ENCODE measurements at places on chromosomes 4 and X.

- no peak for DNase-seq
Measured at GRCh38 chrX:141701072-141701471, 2.5 kb upstream of the SPANXD start.

DNA sequence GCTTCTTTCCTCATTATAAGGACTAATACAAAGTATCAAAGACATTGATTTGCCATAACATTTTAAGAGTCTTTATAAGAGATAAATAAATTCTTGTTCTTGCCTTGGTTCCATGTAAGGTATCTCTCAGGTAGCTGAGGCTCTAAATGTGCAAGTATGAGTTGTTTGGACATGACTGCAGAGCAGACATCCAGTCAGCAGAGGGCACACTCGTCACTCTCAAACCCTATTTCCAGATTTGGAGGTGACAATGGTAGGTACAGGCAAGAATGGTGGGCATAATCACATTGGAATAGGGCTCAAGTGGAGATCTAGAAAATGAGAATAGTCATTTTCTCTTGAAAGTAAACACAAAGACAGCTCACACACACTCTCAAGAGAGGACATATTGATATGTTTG lies 133.3 kb upstream of the ZIC3 start:
- peak; percentile 67 for DNase-seq

GRCh38 chr4:183398298-183399125 lies 45.9 kb upstream of the CDKN2AIP start:
- peak; percentile 93 for DNase-seq

DNA sequence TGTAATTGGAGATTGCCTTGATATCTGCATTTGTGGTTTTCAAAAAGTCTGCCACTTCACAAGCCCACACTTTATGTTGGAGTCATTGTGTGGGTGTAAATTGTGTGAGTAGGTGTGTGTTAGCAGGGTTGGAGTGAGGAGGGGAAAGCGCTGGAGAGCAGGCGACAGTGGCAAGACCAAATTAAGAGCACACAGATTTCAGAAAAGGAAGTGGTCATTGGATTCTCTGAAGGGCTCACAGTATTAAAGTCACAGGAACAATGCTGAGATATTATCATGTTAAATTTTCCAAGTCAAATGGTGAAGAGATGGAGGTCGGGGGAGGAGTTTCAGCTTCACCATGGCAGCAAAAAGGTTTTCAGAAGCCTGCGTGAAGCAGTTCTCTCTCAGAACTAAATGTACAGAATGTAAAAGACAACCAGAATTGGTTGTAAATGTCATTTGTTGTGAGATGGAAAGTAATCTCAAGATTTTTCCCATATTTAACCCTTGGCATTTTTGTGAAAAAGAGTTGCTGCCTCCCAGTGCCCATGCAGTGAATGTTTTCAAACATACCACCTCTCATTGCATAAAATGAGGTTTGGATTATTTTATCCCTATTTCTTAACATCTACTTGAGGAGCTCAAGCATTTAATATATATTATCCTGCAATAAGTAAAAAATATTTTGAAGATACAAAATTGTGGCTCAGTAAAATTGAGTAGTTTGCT lies 265.9 kb downstream of the ZNF674 start:
- peak; percentile 35 for DNase-seq

DNA sequence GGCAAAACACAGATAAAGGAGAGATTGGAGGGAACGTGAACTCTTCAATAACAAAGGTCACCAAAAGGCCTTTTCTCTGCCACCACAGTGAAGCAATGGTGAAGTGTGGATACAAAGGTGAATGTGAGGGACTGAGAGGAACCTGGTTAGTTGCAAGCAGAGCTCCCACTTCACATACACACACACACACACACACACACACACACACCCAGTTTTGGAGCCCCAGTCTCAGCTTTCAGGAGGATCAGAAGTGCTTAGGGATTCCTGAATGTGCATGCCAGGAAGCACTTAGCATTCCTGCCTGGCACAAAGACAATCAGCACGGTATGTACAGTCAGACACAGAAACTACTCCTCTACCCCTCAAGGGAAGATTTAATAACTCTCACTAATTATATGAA lies 71.5 kb downstream of the ARHGEF9 start:
- DNase-seq: no peak

- peak; percentile 3 for DNase-seq
Measured at GRCh38 chrX:116198810-116199209, 28.3 kb downstream of the AGTR2 start.

- DNase-seq: no peak
Measured at GRCh38 chr4:99038213-99038612, 42.7 kb downstream of the METAP1 start.

DNA sequence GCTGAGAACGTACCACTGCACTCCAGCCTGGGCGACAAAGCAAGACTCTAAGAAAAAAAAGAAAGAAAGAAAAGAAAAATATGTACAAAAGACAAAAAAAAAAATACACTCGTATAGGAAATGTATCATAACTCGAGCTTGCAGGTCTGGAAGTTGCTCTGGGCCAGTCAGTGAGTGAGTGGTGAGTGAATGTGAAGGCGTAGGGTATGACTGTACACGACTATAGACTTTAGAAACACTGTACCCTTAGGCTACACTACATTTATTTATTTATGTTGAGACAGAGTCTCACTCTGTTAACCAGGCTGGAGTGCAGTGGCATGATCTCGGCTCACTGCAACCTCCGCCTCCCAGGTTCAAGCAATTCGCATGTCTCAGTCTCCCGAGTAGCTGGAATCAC lies 29.4 kb downstream of the EVC2 start:
- no peak for DNase-seq

DNA sequence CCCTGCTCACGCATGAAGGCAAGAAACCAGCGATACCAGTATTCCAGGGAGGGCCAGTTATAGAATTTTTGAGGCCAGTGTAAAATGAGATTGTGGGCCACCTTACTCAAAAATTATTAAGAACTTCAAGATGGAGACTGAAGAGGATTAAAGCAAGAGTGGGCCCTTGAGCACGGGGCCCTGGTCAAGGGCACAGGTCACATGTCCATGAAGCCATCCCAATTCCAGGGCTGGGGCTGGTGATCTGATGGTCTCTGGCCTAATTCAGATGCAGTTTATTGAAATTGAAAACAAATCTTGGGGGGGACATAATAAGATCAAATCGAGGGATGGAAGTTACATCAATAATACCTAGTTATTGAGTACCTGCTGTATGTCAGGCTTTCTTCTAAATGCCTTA lies 58.3 kb downstream of the SMIM20 start:
- no peak for DNase-seq

GRCh38 chr4:125639182-125639621 lies 324.4 kb downstream of the FAT4 start:
- DNase-seq: peak; percentile 59

GRCh38 chr4:105140684-105141490 lies 5.8 kb upstream of the TET2 start:
- DNase-seq: peak; percentile 40

GRCh38 chrX:133415276-133416105 lies at the start of gene GPC4:
Gene GPC4 (minus strand): TSS chrX:133415489. CDS start chrX:133414965, 524 bp downstream.
- peak; percentile 97 for DNase-seq

- no peak for DNase-seq
Measured at GRCh38 chr4:122701061-122701460, 31.4 kb upstream of the BBS12 start.

- DNase-seq: no peak
Measured at GRCh38 chrX:11367609-11368430, 74.6 kb downstream of the AMELX start.

GRCh38 chrX:93874554-93874953 lies 200.5 kb downstream of the FAM133A start:
- peak; percentile 19 for DNase-seq

DNA sequence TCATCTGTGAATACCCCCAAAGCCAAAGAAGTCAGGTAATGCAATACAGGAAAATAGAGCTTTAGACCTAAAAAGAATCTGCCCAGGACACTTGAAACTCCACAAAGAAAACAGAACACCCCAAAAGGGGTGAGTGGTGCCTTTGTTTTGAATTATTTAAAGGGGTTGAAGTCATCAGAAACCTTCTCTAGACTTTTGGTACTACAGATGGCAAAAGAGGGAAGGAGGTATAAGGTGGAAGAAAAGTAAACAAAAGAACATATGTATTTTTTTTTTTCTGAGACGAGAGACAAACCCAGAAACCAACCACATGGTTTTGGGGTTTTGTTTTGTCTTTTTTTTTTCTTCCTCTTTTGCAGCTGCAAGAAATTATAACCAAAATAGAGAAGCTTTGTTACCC lies 1477.8 kb downstream of the C4orf33 start:
- no peak for DNase-seq

GRCh38 chr4:149988087-149988410 lies 90.2 kb upstream of the DCLK2 start:
- DNase-seq: no peak

- no peak for DNase-seq
Measured at GRCh38 chrX:134806707-134807038, 148.4 kb upstream of the PLAC1 start.

DNA sequence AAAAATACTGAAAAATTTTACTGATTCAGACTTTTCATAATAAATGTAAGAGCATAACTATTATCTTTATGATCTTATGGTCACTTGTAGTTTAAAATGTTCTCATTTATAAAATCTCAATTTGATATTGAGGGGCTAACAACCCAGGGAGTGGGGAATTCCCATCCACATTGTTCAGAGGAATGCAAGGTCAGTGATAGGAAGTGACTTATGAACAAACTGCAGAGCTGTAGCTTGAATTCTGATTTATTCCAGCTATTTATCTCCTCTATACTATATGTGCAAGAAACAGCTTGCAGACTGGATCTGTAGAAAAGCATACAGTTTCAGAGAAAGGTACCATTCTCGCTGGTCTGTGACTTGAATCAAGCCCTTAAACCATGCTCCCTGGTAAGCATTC lies 61.6 kb downstream of the SEC24D start:
- no peak for DNase-seq

DNA sequence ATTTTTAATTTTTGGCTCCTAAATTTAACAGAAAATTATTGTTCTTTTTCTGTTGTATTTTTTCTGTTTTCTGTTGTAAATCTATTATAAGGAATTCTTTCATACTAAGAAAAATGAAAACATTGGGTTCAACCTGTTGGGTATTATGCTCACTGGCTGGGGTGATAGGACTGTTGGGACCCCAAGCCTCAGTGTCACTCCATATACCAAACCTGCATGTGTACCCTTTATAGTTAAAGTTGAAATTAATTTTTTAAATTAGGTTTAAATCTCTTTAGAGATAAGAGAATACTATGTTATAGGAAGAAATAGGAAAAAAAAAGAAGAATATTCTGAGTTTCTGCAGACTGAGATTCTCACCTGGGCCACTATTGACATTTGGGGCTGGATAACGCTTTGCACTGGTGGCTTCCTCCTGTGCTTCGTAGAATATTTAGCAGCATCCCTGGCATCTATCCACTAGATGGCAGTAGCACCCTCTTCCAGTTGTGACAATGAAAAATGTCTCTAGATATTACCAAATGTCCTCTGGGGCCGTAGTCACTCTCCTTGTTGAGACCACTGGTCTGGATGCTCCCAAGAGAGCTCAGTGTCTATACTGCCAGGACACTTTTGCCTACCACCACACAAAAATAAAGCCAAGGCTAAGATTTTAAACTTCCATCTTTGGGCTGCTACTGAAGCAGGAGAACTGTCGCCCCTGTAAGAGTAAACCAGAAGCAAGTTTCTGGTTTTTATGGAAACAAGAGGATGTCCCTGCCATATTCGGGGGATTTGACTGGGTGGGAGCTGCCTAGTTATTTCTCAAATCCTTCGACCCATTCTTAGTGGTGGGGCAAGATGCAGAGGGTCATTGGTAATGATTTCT lies 22.4 kb upstream of the CLTRN start:
- DNase-seq: peak; percentile 60

DNA sequence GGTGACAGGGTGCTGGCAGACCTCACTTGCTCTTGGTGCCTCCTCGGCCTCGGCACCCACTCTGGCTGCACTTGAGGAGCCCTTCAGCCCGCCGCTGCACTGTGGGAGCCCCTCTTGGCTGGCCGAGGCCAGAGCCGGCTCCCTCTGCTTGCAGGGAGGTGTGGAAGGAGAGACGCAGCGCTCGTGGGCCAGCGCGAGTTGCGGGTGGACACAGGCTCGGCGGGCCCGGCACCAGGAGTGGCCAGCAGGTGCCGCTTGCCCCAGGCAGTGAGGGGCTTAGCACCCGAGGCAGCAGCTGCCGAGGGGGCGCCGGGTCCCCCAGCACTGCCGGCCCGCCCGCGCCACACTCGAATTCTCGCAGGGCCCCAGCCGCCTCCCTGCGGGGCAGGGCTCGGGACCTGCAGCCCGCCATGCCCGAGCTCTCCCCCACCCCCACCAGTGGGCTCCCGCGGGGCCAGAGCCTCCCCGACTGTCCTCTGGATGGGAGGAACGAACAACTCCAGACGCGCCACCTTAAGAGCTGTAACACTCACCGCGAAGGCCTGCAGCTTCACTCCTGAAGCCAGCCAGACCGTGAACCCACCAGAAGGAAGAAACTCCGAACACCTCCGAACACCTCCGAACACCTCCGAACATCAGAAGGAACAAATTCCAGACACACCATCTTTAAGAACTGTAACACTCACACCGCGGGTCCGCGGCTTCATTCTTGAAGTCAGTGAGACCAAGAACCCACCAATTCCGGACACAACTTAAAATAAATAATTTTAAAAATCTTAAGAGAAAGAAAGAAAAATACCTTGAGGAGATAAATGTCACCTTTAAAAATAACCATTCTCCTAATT lies 311.1 kb upstream of the SLC7A11 start:
- DNase-seq: no peak
